ENCODE measurements at places on chromosomes 7 and 10.

GRCh38 chr10:129877773-129878371, 86.2 kb downstream of the EBF3 start:
- peak; percentile 39 for DNase-seq

DNA sequence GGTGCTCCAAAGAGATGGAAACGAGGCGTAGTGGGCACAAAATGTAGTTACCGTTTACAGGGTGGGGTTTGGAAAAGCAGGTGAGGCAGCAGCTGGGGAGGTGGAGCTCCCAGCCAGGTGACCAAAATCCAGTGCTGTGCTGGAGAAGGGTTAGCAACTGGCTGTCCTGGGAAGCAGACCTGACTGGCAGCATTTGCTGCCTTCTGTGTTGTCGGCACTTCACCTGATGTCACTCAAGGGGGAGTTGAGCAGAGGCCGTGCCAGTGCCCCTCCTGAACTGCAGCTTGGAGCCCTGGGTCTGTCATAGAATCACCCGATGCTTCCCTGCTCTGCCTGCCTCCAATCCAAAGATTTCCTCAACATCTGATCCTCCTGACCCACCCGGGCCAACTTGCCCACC, 12.8 kb downstream of the GCK start:
- no peak for DNase-seq

- DNase-seq = no peak
Observed at GRCh38 chr10:97924678-97925077, 75.0 kb downstream of the GOLGA7B start.

GRCh38 chr7:16589881-16590280, 55.7 kb downstream of the ANKMY2 start:
- DNase-seq = no peak

DNA sequence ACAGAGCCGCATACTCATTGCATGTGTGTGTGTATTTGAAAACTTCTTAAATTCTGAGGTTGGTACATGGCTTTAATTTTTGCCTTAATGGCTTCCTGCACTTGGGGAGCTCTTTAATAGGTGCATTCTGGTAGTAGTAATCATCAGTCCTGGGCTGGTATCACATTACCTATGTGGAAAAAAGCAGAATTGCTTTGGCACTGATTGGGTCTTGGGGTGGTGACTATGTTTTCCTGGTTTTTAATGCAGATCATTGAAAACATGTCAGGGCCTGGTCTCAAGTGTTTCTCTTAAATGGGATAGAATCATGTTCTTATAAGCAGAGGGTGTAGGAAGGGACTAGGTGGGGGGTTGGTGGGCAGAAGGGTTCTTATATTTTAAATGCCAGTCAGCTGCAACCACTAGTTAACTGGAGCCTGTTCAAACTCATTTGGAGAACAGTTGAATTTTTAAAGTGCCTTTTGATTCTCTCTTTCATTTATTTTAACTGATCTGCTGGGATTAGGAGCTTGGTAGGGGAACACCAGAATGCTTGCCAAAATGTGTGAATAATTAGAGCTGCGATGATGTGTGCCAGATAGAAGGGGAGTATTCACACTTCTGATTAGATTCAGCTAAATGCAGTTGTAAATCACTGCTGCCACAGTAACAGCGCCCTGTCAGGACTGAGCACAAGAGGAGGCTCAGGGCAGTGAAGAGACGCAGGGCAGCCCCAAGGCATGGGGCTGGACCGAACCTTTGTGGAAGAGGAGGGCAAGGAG, 633.5 kb upstream of the GALNT17 start:
- DNase-seq = no peak

DNA sequence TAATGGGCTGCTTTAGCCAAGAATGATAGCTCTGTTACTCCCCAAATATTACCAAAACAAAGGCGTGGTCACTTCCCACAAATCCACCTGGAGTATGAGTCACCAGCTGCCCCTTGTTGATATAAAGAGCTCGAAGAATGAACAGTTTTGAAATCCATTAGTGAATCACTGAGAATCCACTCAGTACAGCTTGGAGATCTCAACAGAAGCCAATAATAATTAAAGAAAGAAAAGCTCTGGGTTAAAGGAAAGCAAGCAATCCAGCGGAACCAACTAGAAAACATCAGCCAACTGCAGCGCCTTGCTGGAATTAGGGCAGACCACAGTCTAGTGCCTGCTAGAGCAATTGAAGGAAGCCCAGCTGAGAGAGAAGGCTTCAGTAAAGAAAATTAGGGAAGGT, 576.0 kb upstream of the C7orf33 start:
- DNase-seq = no peak

GRCh38 chr10:43706166-43706565, 57.5 kb upstream of the ZNF32 start:
- DNase-seq = no peak

- DNase-seq = no peak
Observed at GRCh38 chr7:22811746-22812280, 10.8 kb downstream of the TOMM7 start.

DNA sequence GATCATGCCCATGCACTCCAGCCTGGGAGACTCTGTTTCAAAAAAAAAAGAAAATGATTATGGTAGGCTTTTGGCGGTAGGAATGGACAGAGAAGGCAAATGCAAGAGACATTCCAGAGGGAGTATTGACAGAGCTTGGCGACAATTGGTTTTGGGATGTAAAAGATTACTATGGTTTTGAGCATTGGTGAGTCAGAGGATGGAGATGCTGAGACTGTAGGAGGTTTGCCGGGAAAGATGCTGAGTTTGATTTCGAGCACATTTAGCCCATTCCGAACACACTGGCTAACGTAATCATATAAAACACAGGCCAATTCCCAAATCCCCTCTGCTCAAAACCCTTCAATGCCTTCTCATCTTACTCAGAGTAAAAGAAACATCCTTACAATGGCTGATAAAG, 161.6 kb upstream of the MKLN1 start:
- DNase-seq = no peak
